ENCODE measurements at places on chromosomes 7 and 10. TPM values are rescaled to one million over a fixed set of nuclear protein-coding genes. Genes with fewer than 3 reads are reported as not detected.

PLXDC2 gene
- total RNA-seq, result 5.1 TPM

NEUROD6 gene
- total RNA-seq, result not detected

STEAP4 gene
- 3.7 TPM for total RNA-seq

SFTPA1 gene
- total RNA-seq, result not detected

DPYSL4 gene
- 0.23 TPM for total RNA-seq

DNA sequence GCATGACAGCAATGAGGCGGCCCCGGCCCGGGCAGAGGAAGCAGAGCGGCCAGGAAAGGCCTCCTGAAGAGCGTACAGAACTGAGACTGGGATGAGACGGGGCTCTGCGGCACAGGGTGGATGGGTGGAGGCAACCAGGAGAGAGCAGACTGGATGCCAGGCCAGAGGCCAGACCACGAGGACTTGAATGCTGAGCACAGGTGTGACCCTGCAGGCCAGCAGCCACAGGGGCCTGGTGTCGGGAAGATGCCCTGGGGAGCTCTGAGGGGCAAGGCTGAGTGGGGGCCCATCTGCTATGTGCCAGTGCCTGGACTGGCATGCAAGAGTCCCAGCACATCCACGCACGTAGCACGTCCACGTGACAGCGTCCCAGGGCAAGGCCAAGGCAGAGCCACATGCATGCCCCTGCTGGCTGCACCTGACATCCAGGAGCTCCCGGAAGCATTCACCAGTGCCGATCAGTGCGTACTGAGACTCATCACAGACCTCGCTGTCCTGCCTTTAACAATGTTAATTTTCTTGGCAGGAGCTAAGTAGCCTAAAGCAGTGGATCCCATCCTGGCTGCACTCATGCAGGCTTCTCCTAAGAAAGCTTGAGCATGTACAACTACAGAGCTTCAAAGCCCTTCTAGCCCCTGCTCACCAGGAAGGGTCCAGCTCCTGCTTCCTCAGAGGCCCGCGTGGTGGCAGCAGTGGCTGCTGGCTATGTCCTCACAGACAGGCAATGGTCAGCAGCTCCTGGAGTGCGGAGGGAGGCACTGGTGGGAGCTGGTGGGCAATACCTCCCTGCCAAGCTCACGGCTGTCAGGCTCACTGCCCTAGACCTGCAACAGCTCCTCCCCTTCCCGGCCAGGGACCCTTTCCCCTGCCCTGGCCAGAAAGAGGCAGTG, 18.0 kb downstream of the GRID1 start:
- no peak overlapping the region for H3K4me3 ChIP-seq
- DNase-seq, result no peak
- no peaks in the 10 kb centered on the region for H3K27me3 ChIP-seq
- no peaks in the 10 kb centered on the region for H3K36me3 ChIP-seq
- H3K27ac ChIP-seq, result no peak overlapping the region
- no peaks in the 10 kb centered on the region for H3K4me1 ChIP-seq

GRCh38 chr10:116030576-116030975, 242.4 kb downstream of the GFRA1 start:
- H3K36me3 ChIP-seq, result no peaks in the 10 kb centered on the region
- no peak for DNase-seq
- H3K4me1 ChIP-seq, result peaks cover 2% of the 10 kb centered on the region
- H3K27me3 ChIP-seq, result no peaks in the 10 kb centered on the region

DNA sequence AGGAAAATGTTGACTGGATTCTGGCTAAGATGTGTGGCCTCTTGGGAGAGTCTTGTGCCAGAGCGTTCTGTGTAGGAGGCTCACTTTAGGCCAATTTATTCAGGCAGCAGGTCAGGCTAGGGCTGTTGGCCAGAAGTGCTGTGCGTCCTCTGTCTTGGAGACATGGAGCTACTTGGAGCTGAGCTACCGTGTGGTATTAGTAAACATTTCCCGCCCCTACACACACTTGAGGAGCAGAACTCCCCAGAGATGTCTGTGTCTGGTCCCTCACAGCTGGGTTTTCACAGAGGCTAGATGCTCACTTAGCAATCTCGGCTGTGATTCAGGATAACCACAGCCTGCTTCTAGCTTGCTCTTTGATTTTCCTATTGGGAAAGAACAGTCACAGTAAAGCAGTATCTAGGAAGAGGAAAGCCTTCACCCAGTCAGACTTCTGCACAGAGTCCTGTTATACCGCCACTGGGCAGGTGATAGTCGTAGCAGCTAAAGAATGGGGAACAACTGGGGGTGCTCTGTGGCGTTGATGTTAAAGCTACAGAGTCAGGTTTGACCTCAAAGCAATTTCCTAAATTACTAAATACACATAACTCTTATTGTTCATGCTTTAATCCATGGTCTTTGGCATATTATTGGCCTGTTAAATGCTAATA, 86.7 kb downstream of the MDFIC start:
- peak overlapping the region; percentile 1 for H3K27ac ChIP-seq
- no peaks in the 10 kb centered on the region for H3K27me3 ChIP-seq
- no peak for DNase-seq
- no peak overlapping the region for H3K4me3 ChIP-seq

GRCh38 chr10:24341897-24342296, 133.0 kb downstream of the KIAA1217 start:
- no peak overlapping the region for H3K27ac ChIP-seq
- no peak overlapping the region for H3K4me3 ChIP-seq
- H3K27me3 ChIP-seq, result no peaks in the 10 kb centered on the region

DNA sequence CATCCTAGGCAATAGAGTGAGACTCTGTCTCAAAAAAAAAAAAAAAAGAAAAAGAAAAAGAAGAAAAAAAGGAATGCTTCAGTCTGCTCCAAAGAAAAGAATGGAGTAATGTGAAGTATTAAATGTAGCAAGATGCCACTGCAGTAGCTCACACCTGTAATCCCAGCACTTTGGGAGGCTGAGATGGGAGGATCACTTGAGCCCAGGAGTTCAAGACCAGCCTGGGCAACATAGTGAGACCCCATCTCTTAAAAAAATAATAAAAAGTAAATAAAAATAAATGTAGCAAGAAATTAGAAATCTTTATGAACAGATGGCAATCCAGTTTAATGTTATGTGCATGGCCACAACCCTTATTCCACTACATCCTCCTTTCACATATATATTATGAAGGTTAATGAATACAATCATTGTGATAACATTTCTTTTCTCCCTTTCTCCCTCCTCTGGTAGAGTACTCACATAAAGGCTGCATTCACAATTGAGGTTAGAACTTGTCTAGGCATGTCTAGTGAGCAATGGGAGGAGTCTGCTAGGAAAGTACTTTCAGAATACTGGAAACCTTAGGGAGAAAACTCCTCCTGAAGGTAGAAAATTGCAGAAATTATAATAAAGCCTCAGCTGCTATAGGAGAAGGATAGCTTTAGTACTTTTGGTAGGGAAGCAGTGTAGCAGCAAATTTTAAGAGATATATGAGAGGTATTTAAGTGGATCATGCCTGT, 20.4 kb downstream of the KLLN start:
- no peak overlapping the region for H3K4me3 ChIP-seq
- DNase-seq, result no peak
- H3K27me3 ChIP-seq, result no peaks in the 10 kb centered on the region
- H3K36me3 ChIP-seq, result no peaks in the 10 kb centered on the region
- no peaks in the 10 kb centered on the region for H3K4me1 ChIP-seq

- no peak overlapping the region for H3K4me3 ChIP-seq
- H3K27ac ChIP-seq, result no peak overlapping the region
- H3K36me3 ChIP-seq, result no peaks in the 10 kb centered on the region
- H3K27me3 ChIP-seq, result no peaks in the 10 kb centered on the region
- DNase-seq, result no peak
Observed at GRCh38 chr10:71806704-71807556, 33.6 kb upstream of the VSIR start.

DNA sequence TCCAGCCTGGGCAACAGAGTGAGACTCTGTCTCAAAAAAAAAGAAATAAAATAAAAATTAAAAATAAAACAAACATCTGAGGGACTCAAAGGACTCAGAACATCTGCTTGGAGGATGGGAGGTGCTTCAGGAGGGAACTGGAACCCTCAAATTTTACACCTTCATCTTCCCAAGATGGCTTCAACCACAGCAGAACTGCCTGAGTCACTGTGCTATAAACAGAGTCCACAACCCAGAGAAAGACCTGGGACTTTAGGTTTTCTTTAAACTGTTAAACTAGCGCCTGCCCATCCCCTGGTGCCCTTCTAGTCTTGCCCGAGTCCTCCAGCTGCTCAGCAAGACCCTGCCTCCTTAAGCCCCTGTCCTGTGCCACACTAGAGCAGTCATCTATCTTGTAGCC, 40.8 kb downstream of the RGS10 start:
- no peak overlapping the region for H3K4me3 ChIP-seq
- no peaks in the 10 kb centered on the region for H3K27me3 ChIP-seq
- H3K27ac ChIP-seq, result no peak overlapping the region
- H3K4me1 ChIP-seq, result no peaks in the 10 kb centered on the region

GRCh38 chr7:1236132-1236661, 3.5 kb downstream of the UNCX start:
- peaks cover 31% of the 10 kb centered on the region for H3K27me3 ChIP-seq
- no peak overlapping the region for H3K4me3 ChIP-seq
- no peak overlapping the region for H3K27ac ChIP-seq
- no peaks in the 10 kb centered on the region for H3K36me3 ChIP-seq

DNA sequence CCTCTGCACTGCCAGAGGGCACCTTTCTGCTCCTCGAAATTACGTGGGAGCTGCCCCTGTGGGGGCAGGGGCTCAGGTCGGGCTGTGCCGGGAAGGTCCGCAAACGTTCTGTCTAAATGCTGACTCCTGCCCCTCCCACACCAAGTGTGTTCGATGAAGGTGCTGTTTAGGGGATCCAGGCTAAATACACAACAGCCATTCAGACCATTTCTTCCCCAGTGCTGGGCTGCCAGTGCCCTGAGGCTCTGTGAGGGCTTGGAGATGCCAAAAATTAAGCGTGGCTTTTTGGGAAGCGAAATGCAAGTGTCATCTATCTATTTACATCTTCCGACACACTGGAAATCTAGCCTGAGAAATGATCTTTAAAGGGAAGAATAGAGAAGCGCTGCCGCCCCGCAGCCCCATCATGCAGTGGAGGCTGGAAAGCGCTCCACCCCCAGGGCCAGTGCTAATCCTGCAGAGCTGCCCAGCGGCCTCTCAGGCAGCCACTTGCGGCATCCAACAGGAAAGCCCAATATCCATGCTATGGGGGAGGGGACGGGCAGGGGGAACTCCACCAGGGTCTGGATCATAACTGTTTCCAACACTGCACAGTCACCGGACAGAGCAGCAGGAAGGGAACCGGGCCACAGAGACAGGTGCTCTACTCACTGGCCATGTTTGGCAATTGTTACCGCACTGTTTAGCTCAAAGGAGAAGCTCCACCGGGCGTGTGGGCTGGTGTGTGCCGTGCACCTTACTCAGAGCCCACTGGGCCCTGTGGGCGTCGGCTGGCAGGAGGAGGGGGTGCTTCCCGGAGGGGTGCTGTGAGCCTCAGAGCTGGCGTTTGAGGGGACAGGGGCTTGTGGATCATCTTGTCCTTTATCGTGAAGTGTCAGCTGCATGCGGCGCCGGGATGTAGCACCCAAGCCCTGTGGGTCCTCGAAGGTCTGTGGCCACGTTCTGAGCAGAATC, 205.5 kb downstream of the DNAJB6 start:
- H3K4me1 ChIP-seq, result no peaks in the 10 kb centered on the region
- H3K4me3 ChIP-seq, result no peak overlapping the region
- H3K27ac ChIP-seq, result no peak overlapping the region

DNA sequence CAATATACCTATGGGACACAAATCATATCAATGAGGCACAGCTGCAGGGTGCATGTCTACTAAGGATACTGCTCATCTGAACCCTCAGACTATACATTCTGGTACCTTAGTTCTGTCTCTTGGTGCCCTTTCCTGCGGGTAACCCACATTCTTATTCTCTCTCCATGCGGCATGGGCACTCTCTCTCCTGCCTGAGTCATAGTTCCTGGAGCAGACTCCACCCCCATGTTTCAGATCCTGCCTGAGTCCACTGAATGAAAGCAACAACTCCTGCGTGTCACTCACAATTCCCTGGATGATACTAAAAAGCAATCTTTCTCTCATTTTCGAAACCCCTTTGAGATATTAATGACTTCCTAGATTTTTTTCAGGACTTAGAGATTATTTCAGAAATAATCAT, 653.1 kb upstream of the C7orf33 start:
- no peaks in the 10 kb centered on the region for H3K27me3 ChIP-seq
- H3K36me3 ChIP-seq, result no peaks in the 10 kb centered on the region
- H3K4me1 ChIP-seq, result no peaks in the 10 kb centered on the region
- no peak overlapping the region for H3K4me3 ChIP-seq

- no peak overlapping the region for H3K27ac ChIP-seq
- no peaks in the 10 kb centered on the region for H3K4me1 ChIP-seq
- no peaks in the 10 kb centered on the region for H3K27me3 ChIP-seq
- DNase-seq, result no peak
- H3K4me3 ChIP-seq, result no peak overlapping the region
Observed at GRCh38 chr7:115153769-115154477, 232.0 kb downstream of the MDFIC start.

DNA sequence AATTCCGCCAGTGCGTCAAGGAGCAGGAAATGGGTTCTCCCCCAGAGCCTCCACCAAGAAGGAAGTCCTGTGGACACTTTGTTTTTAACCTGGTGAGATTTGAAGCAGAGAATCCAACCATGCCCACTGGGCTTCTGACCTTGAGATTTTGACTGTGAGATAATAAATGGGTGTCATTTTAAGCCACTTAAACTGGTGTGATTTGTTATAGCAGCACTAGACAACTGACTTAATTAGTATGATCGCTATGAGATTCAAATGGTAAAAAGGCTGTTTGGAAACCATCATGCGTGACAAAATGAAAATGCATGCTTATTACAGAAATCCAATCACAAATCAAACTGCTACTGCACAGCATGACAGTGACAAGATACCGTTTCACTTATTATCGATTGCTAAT, 98.0 kb downstream of the ADAM12 start:
- H3K27ac ChIP-seq, result no peak overlapping the region
- no peaks in the 10 kb centered on the region for H3K36me3 ChIP-seq
- H3K27me3 ChIP-seq, result no peaks in the 10 kb centered on the region
- no peak overlapping the region for H3K4me3 ChIP-seq
- no peaks in the 10 kb centered on the region for H3K4me1 ChIP-seq
- no peak for DNase-seq

GRCh38 chr7:56048245-56048644, 3.0 kb downstream of the PSPH start:
- H3K27me3 ChIP-seq, result no peaks in the 10 kb centered on the region
- no peak overlapping the region for H3K4me3 ChIP-seq
- no peak overlapping the region for H3K27ac ChIP-seq
- peaks cover 2% of the 10 kb centered on the region for H3K36me3 ChIP-seq

DNA sequence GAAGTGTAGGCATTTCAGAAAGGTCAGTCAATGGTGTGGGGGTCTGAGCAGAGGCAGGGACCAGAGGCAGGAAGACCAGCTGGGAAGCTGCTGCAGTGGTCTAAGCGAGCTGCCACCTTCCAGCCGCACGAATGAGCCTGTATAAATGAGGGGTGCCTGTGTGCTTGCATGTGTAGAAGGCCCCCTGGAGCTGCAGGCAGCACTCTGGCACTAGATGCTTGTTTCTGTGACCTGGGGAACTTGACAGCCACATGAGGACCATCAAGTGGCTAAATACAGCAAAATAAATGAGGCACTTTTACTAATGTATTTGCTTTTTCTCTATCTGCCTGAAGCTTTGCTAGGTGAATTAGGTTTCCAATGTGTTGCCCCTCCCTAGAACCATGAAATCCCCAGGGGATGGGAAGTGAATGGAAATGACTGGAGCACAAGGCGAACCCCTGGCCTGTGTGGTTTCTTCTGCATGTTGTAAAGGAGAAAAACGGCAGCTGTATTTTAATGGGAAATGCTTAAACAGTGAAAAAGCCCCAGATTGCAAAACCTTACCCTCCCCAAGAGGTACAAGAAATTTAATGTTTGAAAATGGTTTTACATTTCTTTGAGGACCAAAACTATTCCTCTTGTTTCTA, 57.7 kb downstream of the PYROXD2 start:
- no peak for DNase-seq
- H3K36me3 ChIP-seq, result no peaks in the 10 kb centered on the region
